ENCODE measurements at places on chromosomes 1 and 21.

DNA sequence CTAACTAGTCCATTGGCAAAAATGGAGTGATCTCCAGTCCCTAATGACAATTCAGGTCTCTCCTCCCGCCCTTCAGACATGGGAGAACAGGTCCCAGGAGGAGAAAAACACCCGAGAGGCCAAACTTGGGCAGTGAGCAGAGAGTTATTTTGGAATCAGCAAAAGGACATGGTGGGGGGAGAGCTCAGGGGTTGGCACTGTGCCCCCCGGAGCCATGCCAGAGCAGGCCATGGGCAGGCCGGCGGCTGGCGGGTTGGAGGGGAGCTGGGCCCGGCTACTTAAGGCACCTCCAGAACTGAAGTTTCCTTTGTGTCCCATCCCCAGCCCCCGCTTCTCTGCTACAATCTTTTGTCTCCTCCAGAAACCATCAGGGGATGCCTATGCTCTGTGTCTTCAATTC, 7.1 kb downstream of the LGR6 start:
- no peak for DNase-seq

DNA sequence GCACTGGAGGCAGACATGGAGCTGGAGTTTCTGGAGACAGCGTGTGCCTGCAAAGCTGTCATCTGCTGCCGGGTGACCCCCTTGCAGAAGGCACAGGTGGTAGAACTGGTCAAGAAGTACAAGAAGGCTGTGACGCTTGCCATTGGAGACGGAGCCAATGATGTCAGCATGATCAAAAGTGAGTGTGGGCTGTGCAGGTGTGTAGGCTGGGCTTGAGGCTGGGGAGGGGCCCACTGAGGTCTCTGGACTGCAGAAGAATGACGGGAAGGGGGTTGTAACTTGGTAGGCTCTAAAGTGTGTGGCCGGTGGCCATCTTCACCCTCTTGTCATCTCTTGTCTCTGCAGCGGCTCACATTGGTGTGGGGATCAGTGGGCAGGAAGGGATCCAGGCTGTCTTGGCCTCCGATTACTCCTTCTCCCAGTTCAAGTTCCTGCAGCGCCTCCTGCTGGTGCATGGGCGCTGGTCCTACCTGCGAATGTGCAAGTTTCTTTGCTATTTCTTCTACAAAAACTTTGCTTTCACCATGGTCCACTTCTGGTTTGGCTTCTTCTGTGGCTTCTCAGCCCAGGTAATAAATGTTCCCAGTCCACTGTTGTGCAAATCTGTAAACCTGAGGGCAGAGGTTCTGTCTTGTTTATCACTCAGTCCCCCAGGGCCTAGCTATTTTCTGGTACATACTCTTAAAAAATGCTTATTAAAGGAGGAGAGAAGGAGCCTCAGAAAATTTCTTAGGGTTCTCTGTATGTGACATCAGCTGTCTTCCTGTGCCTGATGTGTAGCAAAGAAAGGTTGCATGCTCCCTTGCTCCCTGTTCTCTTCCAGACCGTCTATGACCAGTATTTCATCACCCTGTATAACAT, 19.9 kb downstream of the ATP8B2 start:
- no peak for DNase-seq

GRCh38 chr21:41511858-41512257, 3.9 kb upstream of the TMPRSS2 start:
- no peak for DNase-seq

GRCh38 chr1:59178339-59179187, 118.3 kb upstream of the FGGY start:
- DNase-seq, result no peak

GRCh38 chr1:154747740-154748404, 122.2 kb downstream of the KCNN3 start:
- DNase-seq, result peak; percentile 88

DNA sequence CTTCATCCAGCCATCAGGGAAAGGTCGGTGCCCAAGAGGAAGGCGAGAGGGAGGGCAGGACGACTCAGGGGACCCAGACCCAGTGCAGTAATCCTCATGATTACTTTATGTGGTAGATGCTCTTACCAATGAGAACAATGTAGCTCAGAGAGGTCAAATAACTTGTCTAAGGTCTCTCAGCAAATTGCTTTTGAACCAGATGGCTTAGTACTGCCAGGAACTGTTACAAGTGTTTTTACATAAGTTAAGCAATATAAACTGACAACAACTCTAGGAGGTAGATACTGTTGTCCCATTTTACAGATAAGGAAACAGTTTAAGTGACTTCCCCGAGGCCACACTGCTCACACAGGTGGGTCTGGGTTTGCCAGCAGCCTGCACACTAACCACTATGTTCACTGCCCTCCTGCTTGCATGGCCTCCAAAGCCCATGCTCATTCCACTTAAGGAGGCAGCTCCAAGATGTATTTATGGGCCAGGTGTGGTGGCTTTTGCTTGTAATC, 111.7 kb downstream of the LACTBL1 start:
- DNase-seq, result no peak

All from vagina (tissue), 2 donors.